ENCODE measurements at places on chromosomes 13 and 19.

DNA sequence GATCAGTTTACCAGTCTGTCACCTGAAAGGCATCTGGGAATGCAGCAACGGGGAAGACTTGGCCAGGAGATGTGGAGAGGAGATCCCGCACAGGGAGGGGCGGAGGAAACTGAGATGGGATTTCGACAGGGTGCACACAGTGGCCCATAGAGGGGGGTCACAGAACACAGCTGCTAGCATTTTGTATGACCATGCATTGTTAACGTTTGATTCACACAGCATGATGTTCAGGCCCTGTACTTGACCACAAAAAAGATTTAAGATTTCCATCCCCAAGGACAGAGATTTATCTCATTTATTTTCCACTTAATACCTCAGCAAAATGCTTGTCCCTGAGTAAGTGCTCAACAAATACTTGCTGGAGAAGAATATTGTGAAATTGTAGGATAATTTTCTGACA lies 63.2 kb downstream of the RAB20 start:
- no peak for DNase-seq

DNA sequence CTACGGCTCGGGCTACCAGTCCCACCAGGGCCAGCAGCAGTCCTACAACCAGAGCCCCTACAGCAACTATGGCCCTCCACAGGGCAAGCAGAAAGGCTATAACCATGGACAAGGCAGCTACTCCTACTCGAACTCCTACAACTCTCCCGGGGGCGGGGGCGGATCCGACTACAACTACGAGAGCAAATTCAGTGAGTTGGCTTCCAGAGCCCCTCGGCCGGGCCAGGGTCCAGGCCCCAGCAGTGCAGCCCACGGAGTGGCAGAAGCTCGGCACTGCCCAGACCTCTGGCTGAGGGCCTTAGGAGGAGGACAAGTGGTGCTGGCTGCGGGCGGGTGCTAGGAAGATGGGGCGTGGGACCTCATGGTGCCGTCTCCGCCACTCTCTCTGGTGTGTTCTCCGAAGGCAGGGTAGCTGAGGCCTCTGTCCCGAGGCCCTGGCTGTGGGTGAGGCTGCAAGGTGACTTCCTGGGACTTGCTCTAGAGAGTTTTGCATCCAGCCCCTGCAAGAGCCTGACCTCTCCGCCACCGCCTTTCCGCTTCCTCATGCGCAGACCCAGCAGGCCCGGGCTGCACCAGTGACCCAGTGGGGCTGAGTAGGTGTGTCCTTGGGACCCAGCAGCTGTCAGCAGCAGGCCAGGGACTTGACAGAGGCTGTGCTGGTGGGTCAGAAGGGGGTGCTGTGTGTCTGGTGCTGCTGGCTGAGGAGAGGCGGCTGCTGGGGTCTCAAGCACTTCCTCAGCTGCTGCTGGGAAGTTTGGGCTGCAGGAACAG lies 13.5 kb upstream of the QTRT1 start:
- no peak for DNase-seq

- no peak for DNase-seq
Measured at GRCh38 chr13:88103824-88104223, 432.7 kb downstream of the SLITRK5 start.

- DNase-seq = no peak
Measured at GRCh38 chr13:41997396-41997795, 36.5 kb upstream of the VWA8 start.

- peak; percentile 25 for DNase-seq
Measured at GRCh38 chr13:77143431-77143830, 116.5 kb upstream of the FBXL3 start.

GRCh38 chr13:94886191-94886590 lies 173.8 kb upstream of the SOX21 start:
- no peak for DNase-seq

GRCh38 chr13:32838945-32839344 lies 177.3 kb upstream of the KL start:
- DNase-seq = no peak

DNA sequence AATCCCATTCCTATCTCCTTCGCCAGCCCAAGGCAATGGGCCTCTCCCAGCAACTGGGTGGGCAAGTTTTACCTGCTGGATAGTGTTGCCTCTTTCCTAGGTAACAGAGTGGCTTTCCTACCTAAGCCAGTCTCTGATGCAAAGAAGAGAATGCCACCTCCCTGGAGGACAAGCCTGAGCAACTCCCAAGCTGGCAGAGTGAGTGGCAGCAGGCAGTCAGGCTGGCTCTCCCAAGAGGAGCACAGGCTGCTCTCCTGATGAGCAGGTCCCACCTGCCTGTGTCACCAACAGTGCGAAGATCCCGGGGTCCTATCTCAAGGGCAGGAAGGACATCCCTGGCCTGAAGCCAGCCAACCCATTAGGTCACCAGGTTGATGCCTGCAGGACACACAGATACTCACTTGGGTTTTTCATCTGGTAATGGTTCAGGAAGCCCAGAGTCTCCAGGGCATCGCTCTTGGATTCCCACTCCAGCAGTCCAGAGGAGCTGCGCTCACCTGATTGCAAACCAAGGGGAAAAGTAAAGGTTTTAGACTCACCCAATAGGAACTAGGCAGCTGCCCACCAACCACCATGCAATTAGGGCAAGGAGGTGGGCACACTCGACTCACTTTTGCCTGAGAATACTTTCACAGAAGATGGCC lies 5.5 kb upstream of the ECH1 start:
- DNase-seq = no peak

All from GM23248 (cell line).